ENCODE measurements at places on chromosomes 16 and 17.

GRCh38 chr17:50051082-50051576 lies 4.8 kb upstream of the ITGA3 start:
- DNase-seq = no peak

- DNase-seq = no peak
These were observed 7.9 kb upstream of the TMEM88 start for GRCh38 chr17:7846765-7847661.

- DNase-seq = no peak
These were observed 104.5 kb downstream of the SNX29 start for GRCh38 chr16:12081048-12081404.

- no peak for DNase-seq
These were observed 18.1 kb downstream of the C17orf100 start for GRCh38 chr17:6669479-6670212.

DNA sequence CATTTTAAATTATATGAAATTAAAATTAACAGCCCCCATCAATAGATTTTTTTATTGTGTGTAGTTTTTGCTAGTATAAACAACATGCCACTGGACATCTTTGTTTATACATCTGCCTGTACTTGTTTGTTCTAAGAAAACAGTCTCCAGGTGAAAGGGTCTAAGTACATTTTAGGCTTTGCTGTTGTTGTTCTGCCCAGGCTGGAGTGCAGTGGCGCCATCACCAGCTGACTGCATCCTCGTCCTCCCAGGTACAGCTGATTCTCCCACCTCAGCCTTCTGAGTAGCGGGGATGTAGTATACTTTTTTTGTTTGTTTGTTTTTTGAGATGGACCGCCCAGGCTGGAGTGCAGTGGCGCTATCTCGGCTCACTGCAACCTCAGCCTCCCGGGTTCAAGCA lies 25.5 kb downstream of the C17orf58 start:
- no peak for DNase-seq

- no peak for DNase-seq
These were observed 24.4 kb downstream of the SCNN1G start for GRCh38 chr16:23206986-23207385.

DNA sequence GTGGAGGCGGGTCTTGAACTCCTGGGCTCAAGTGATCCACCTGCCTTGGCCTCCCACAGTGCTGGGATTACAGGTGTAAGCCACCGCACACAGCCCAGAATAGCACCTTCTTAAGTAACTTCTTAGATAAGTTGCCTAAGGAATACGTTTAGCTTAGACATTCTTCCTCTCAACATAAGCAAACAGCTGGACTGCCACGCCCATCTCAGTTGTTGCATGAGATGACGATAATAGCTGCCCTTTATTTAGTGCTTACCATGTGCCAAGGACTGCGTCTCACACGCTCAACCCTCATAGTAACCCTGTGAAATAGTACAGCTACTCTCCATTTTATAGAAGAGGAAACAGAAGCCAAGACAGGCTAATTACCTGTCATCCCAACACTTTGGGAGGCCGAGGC lies 11.8 kb downstream of the HASPIN start:
- DNase-seq = no peak

DNA sequence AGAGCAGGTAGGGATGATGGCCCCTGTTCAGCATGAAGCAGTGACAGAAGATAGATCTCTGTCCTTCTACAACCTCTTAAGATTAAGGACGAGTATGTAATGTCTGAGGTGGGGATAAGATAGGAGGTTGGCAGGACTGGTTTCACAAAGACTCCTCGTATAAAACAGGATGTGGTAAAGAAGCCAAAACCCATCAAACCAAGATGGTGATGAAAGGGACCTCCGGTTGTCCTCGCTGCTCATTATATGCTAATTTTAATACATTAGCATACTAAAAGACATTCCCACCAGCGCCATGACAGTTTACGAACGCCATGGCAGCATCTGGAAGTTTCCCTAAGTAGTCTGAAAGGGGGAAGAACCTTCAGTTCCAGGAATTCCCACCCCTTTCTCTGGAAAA lies 27.3 kb downstream of the MIS12 start:
- DNase-seq = no peak

- DNase-seq = no peak
These were observed 7.5 kb upstream of the RASD1 start for GRCh38 chr17:17503566-17504130.

DNA sequence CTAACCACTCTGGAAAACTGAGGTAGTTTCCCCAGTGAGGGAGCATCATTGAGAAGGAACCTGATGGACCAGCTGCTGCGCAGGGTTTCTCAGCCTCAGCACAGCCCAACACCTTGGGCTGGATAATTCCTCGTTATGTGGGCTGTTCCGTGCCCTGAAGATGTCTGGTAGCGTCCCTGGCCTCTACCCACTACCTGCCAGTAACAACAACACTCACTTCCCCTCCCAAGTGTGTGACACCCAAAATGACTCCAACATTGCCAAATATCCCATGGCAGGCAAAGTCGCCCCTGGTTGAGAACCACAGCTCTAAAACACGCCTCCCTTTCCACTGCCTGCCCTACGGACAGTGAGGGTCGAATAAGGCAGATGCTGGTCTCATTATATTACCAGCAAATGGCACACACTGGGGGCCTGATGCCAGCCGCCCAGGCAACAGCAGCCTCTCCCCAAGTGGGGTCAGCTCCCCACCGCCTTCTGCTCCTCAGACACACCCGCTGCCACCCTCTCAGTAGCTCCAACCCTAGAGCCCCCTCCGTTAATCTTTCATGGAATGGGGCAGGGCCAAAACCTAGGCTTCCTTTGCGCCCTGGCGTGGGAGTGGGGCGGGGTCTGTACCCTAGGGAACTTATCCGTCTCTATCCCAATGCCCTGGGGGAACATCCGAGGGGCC lies 1.0 kb downstream of the RHBDF2 start:
- DNase-seq = no peak

DNA sequence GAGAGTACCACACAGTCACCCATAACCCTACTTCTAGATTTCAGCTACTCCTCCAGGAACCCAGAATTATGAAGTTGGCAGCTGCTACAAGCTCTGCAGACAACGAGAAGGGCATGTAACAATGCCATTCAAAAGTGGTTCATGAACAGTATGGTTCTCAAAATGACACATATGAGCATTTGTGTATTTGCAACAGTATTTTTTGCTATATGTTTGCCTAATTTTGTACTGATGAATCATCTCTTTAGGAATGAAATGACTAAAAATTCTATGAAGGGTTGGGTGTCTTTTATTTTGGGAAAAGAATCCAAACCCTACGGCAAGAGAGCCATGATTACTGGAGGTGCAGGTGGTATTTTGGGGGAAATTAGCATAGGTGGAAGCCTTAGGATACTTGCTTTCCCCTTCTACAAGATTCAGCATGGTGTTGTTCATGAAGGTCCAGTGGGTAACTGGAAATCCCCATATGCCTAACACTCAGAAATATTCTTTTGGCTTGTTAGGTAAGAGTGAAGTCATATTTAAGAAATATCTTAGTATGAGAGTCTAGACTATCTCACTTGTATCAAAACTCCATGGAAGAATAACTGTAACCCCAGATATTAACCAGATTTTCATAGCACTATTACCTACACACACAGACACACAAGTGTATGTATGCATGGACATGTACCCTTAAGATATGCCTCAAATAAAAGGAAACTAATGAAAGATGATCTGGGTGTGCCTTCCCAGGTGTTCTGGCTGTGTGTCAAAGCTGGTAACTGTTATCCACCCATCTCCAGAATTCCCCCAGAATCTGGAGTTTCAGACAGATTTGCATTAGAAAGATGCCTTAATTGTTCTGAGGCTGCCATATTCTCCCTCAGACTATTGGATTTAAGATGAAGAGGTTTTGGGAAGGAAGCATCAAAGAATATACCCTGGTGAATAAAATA lies 688.2 kb upstream of the SOX9 start:
- no peak for DNase-seq

GRCh38 chr17:63491977-63492618 lies 15.2 kb downstream of the ACE start:
- DNase-seq = no peak

DNA sequence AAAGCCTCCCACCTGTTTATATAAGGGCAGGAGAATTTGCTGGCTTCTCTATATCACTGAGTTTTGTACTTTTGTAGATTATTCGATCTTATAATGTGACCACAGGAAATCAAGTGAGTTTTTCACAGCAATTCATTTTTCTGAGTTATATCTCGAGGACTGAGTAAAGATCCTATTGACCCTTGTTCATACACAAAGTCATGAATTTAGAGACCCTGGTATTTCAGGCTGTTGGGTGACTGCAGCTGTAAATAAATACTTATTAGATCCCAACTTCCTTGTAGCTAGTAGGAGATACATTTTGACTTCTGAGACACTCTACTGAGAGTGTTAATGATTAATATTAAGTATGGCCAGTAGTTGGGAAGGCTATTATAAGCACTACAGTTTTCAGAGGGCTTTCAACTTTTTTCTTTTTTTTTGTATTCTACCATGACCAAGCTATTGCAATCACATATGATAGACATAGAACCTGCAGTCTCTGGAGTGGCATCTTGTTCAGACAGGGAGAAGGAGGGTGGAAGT lies 3.2 kb upstream of the KRT20 start:
- DNase-seq = no peak

GRCh38 chr17:62870552-62870971 lies 62.4 kb upstream of the MARCHF10 start:
- DNase-seq = no peak

- DNase-seq = no peak
These were observed 113.9 kb upstream of the ADAMTS18 start for GRCh38 chr16:77548766-77549165.

- no peak for DNase-seq
These were observed 41.3 kb downstream of the SLC47A1 start for GRCh38 chr17:19574956-19575355.

DNA sequence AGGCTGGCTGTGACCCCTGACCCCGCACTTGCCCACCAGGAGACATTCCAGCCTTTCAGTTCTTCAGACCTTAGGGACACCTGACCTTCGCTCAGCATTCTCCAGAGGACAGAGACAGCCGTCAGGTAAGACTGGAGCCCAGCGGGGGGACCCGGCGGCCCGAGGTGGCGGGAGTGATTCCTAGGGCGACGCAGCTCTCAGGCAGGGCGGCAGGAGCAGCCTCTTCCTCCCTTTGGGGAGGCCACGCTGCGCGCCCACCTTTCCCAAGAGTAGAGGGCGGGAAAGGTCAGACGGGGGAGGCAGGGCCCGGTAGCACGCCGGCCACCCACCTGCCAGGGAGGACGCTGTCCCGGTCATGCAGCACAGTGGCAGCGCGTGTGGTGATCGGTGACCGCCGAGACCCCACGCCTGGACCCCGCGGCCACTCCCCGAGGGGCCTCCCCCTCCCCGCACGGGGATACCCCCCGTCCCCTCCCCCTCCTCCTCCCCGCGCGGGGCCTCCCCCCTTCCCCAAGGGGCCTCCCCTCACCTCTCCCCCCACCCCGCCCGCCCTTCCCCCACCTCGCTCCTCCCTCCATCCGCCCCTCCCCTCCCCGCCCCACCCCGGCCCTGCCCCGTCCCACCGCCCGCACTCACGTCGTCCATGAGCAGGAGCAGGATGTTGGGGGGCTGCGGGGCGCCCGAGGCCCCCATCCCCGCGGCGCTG lies 472 bp downstream of the GALNS start:
- DNase-seq = no peak
